Activated naive CD8-positive, alpha-beta T cell treated with anti-CD3 and anti-CD28 coated beads for 36 hours (primary cell): ENCODE measurements at places on chromosomes 5 and 9.

DNA sequence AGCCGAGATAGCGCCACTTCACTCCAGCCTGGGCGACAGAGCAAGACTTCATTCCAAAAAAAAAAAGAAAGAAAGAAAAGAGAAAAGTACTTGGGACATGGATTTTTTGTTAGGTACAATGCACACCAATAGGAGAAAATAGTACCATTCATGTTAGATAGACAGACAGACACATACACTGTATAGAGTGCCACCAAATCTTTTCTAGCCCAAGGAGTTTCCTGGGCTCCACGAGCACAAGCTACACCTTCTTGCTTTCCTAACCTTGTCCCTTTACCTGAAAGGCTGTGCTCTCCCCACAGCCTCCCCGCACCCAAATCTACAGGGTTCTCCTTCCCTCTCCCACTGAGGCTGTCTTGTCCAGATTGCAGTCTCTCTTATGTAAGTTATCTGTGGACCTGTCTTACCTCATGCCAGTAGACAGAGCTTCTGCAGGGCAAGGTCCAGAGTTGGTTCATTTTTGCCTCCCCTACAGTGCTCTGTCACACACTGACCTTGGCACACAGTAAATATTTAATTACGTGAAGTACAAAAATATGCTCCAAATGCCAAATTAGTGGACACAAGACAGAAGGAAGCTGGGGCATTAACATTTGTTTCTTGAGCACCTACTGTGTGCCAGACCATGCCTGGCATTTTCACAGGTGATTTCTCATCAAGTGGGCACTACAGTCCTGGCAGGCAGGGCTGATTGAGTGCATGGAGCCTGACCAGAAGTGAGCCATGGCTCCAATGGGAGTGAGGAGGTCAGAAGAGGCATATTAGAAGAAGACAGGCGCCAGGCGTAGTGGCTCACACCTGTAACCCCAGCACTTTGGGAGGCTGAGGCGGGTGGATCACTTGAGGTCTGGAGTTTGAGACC, 5.9 kb downstream of the ALAD start:
- H3K4me1 ChIP-seq: peaks cover 14% of the 10 kb centered on the region
- no peak for DNase-seq
- H3K36me3 ChIP-seq: no peaks in the 10 kb centered on the region

DNA sequence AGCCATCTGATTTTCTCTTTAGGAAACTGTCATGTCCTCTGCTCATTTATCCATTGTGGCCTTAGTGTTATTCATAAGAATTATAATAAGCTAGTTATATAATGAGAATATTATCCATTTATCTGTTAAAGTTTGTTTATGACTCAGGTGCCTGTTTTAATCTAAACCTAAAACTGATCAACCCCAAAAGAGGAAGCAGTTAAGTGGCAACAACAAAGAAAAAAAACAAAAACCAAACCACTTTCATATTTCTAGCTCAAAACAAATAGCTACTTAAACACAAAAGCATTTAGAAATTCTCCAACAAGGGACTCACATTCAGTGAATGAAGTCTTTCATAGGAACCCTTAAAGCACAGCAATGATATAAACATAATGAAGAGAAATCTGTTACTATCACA, 116.4 kb downstream of the APBA1 start:
- no peaks in the 10 kb centered on the region for H3K36me3 ChIP-seq
- DNase-seq: no peak
- H3K27ac ChIP-seq: no peak overlapping the region
- H3K27me3 ChIP-seq: peaks cover 27% of the 10 kb centered on the region
- H3K4me1 ChIP-seq: no peaks in the 10 kb centered on the region
- H3K4me3 ChIP-seq: no peak overlapping the region

DNA sequence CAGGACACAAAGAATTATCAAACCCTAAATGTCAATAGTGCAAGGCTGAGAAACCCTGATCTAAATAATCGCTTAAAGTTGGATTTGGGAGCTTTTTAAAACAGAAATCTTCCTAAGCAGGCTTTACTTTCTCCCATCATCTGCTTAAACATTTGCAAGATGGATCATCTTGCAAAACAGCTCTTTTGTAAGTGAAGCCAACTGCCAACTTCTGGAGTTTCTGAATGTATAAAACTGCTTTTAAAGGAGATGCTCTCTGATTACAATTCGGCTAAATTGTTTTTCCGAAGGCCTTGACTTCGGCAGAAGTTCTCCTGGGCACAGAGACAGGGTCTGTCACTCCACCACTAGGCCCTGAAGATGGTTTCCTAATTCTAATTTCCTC, 1.3 kb downstream of the PTPN3 start:
- peaks cover 8% of the 10 kb centered on the region for H3K4me1 ChIP-seq
- H3K4me3 ChIP-seq: no peak overlapping the region
- H3K27ac ChIP-seq: no peak overlapping the region
- DNase-seq: no peak

DNA sequence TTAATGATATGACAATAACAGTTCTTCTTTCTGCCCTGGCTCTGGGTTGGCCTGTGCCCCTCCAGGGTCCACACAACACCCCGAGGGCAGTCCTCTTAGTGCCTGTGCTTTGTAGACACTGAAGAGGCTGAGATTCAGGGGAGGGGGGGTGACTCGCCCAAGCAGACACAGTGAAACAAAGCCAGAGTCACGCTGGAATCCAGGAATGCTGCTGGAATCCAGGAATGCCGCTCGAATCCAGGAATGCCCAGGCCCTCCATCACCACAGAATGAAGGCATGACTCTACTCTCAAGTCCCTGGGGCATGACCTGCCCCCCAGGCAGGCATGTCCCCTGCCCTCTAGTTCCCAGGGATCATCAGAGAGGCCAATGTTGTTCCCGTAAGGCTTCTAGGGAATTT, 73.1 kb downstream of the LRSAM1 start:
- H3K27me3 ChIP-seq: no peaks in the 10 kb centered on the region
- no peak overlapping the region for H3K27ac ChIP-seq
- H3K4me1 ChIP-seq: no peaks in the 10 kb centered on the region
- H3K36me3 ChIP-seq: peaks cover 43% of the 10 kb centered on the region
- H3K4me3 ChIP-seq: no peak overlapping the region
- no peak for DNase-seq

DNA sequence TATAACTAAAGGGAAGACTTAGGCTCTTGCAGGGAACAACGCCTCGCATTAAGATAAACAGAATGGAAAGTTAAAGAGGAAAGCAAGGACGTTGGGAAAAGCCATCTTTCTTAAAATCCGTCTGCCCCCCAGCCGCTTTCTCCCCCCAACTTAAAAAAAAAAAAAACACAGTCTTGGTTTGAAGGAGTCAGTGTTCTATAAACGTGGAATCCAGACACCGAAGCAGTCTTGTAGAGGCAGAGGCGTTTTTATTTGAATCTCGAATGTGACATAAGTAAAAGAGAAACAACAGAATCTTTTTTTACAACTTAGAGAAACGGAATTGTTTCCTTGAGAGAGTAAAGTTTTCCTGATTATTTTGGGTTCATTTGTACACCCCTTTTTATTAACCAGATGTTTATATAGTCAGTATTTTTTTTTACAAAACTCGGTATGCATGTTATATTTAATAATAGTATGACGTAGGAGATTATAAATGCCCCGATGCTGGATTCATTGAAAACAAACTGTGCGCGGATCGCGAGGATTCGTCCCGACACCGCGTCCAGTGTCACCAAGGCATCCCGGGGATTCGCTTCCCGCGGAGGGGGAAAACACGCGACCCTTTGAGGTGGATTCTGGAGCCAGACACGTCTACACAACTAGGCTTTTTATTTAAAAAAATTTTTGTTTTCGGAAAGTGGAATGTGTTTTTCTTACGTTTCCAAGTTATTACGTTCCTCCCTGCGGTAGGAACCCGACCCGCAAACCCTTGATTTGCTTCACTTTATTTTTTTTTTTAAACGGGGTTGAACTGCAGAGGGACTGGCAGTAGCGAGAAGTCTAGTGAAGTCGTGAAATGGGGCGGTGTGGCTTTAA, 6.7 kb downstream of the PTCH1 start:
- peaks cover 13% of the 10 kb centered on the region for H3K27me3 ChIP-seq
- peak overlapping the region; percentile 88 for H3K4me3 ChIP-seq
- H3K27ac ChIP-seq: peak overlapping the region; percentile 81
- H3K36me3 ChIP-seq: peaks cover 20% of the 10 kb centered on the region
- DNase-seq: peak; percentile 4

DNA sequence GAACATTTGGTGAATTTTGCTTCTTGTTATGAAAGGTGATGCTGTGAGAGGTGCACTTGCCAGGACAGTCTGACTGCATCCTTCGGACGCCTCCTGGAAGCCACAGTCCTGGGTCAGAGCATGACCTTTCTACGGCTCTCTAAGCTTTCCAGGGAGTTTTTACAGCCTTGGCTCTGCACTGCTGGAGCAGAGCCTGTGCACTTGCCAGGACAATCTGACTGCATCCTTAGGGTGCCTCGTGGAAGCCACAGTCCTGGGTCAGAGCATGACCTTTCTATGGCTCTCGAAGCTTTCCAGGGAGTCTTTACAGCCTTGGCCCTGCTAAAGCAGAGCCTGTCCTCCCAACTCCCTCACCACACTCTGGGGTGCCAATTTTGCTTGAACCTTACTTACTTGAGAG, 49.6 kb downstream of the CCDC180 start:
- H3K4me1 ChIP-seq: no peaks in the 10 kb centered on the region
- no peak overlapping the region for H3K4me3 ChIP-seq
- H3K27ac ChIP-seq: no peak overlapping the region
- no peaks in the 10 kb centered on the region for H3K36me3 ChIP-seq
- H3K27me3 ChIP-seq: no peaks in the 10 kb centered on the region

DNA sequence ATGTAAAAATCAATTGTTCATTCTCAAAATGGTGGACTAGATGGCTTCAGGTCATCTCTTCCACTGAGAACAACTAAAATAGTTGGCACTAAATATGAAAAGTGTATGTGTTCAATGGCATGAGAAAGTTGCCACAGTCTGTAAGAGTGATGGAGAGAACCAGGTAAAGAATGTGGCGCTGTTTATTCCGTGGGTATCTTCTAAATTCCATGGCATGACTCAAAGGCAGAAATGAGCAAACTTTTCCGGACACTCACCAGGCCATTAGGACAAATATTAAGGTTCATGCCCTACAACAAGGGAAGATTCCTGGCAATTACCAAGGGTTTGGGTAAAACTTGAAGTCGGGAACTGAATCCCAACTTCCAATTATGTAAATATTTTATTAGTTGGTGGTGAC, 825.4 kb upstream of the CDH6 start:
- no peak overlapping the region for H3K27ac ChIP-seq
- no peaks in the 10 kb centered on the region for H3K4me1 ChIP-seq
- H3K4me3 ChIP-seq: no peak overlapping the region
- DNase-seq: no peak

DNA sequence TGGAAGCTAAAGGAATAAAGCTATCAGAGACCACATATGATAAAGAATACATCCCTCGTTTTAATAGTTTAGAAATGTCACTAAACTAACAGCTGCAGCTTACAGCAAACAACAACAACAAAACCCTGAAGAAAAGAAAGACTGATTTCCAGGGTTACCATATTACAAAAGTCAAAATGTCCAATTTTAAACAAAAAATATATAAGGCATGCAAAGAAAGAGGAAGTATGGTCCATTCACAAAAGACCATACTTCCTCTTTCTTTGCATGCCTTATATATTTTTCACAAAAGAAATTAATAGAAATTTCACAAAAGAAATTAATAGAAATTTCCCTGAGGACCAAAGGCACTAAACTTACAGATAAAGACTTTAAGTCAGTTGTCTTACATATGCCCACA, 354.2 kb downstream of the ARL15 start:
- DNase-seq: no peak
- H3K4me3 ChIP-seq: no peak overlapping the region
- H3K36me3 ChIP-seq: peaks cover 27% of the 10 kb centered on the region

DNA sequence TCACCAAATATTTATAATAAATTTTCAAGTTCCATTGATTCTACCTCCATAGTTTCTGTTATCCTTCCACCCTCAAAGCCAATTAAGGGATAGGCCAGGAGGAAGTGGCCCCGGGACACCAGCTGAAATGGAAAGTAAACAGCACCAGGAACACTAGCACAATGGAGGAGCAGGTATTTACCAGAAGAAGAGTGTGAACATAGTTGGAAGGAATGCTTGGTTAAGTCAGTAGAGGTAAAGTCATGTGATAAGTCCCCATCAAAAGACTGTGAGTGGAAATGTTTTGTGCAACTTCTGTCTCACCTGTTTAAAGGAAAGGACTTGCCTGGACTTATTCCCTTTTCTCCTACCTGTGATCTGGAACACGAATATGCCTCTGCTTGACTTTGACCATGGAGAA, 146.7 kb upstream of the RAI14 start:
- no peaks in the 10 kb centered on the region for H3K4me1 ChIP-seq
- peaks cover 52% of the 10 kb centered on the region for H3K27me3 ChIP-seq
- no peak overlapping the region for H3K4me3 ChIP-seq

GRCh38 chr9:136324501-136325300, 2.6 kb upstream of the GPSM1 start:
- H3K27me3 ChIP-seq: no peaks in the 10 kb centered on the region
- DNase-seq: no peak
- no peak overlapping the region for H3K27ac ChIP-seq
- peaks cover 4% of the 10 kb centered on the region for H3K4me1 ChIP-seq

DNA sequence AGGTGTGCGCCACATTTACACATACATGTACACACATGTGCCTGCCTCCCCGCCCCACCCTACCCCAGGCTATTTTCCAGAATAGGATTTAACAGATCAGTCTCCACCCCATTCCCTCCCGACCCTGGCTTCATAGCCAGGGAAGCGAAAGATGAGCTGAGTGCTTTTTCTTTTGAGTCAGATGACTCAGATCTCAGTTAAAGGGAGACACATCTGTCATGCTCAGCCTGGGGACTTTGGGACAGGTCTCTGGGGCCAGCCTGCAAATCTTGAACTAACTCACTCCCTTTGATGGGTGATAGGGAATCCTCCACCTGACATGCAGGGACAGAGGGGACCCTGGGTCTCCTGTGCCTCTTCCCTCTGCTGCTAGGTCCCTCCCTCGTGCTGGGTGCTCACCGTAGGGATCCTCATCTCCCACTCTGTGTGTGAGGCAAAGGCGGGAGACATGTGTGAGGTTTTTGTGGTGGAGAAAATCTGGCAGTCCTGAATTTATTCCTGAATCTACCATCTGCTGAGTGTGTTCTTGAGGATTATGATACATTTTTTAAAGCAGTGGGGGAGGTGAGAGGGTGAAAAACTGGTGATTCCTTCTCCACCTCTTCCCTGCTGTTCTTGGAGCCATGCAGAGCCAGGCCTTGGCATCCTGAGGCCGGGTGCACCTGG, 37.7 kb downstream of the NEUROG1 start:
- H3K4me1 ChIP-seq: no peaks in the 10 kb centered on the region
- H3K27me3 ChIP-seq: peaks cover 53% of the 10 kb centered on the region
- DNase-seq: no peak
- H3K4me3 ChIP-seq: no peak overlapping the region
